Suppressor macrophage (primary cell): ENCODE measurements at places on chromosomes 3 and 15.

DNA sequence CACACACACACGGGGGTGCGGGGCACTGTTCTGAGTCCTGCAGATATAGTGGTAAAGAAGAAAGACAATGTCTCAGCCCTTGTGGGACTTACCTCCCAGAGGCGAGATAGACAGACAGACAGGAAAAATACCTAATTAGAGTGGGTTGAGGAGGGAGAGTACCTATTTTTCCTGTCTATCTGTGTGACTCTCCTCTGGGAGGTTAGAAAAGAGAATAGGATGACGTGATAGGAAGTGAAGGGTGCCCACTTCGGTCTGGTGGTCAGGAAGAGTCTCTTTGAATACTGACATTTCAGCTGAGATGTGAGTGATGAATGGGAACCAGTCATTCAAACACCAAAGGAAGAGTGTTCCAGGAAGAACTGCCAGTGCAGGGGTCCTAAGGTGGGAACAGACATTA is 4.1 kb upstream of the APOD start:
- DNase-seq, result no peak

GRCh38 chr3:12991481-12991837 is 81.8 kb downstream of the IQSEC1 start:
- no peak for DNase-seq

- peak; percentile 56 for DNase-seq
These were observed 22.4 kb downstream of the CD86 start for GRCh38 chr3:122077293-122078234.

GRCh38 chr3:108159865-108160264 is 62.4 kb downstream of the IFT57 start:
- DNase-seq, result no peak

GRCh38 chr3:146280864-146281263 is 30.0 kb upstream of the PLSCR4 start:
- DNase-seq, result no peak

DNA sequence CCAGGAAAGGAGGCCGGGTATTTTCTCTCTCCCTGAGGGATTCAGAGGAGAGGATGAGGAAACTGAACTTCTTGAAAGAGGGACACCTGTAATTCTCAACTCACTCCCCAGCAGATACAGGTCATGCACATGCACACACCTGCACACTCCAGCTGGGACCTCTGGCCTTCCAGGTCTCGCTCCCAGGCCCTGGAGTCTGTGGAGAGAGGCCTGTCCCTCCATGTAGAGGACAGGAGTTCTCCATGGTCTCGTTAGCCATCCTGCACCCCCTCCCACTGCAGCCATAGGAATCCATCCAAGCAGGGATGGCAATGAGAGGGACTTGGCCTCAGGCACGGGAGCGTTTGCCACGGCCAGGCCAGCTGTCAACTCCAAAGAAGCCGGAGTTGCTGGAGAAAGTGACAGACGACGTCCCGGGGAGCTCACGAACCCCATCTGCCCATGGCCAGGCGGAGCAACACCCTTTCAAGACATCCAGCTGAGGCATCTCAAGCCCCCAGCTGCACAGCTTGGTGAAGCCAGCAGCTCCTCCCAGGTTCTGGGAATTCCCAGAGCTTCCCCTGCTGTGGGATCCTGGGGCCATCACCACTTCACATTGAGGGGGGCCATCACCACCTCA is 223.3 kb downstream of the UACA start:
- no peak for DNase-seq

GRCh38 chr15:81386947-81387346 is 12.9 kb upstream of the TMC3 start:
- no peak for DNase-seq

- no peak for DNase-seq
These were observed 1336.7 kb downstream of the NSUN3 start for GRCh38 chr3:95399585-95399984.

GRCh38 chr3:52915294-52915693 is 17.9 kb upstream of the STIMATE start:
- DNase-seq, result peak; percentile 24

DNA sequence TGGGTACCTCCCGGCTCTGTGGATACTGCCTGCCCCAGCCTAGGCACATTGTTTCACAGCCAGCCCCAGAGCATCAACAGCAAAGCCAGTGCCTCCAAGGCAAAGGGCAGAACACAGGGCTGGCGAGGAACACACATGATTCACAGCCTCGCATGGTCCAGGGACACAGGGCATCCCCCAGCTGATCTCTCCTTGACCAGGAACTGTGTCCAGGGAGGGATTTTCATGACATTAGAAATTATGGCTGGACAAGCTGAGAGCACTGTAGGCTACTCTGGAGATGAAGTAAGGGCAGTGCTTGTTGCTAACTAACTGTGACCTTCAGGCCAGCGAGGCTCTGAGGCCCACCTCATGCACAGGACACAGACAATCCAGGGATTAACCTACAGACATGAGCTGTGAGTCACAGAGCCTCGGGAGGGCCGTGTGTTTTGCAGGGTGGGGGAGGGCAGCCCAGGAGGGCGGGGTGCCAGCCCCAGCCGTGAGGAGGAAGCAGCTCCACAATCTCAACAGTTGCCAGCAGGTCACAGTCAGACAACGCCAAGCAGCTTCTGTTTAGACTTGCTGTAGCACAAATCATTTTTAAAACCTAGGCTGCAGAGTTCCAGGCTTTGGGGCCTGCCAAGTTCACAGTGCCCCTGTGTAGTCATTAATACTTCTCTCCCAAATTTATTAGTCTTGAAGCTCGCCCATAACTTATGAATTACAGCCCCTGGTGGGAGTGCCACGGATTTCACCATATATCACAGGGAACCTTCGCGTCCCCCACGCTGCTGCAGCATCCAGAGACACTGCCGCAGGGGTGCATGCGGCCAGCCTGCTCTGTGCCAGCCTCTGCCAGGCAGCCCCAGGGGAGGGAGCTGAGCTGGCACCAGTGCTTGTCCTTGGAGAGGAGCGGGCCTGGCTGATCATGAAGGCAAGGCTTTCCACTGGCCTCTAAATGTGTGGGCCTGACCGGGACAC is 114.7 kb downstream of the ETFA start:
- DNase-seq, result peak; percentile 65

DNA sequence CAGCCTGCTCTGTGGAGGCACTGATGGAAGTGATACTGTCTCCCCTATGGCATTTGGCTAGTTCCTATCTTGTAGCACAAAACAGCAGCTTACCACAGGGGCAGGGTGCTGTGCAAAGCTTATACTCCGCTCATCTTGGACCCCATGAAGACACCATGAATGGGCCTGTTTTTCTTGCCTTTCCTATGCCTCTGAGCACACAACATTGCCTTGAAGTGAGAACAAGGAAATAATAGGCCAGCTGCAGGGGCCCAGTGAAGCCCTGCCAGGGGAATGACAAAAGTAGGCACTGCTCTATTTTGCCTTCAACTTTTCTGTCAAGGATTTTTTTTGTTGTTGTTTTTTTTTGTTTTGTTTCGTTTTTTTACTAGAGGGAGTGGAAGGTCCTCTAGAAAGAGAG is 110.3 kb downstream of the PDE8A start:
- no peak for DNase-seq

DNA sequence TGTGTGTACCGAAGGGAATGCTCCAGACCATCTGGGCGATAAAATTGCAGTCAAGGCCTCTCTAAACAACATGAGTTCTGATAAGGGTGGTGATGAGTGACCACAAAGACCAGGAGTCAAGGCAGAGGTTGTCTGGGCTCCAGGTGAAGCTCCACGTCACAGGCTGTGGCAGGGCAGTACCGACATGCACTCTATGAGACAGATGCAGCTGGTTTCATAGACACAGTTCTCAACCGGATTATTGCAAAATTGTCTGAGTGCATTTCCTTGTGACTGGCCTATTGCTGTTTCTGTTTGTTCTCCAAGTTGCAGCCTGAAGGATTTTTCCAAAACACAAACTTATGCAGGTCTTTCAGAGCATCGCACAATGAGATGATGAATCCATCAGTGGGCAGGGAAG is 157.5 kb upstream of the HES1 start:
- peak; percentile 59 for DNase-seq

GRCh38 chr3:61073566-61074165 is 177.6 kb downstream of the FHIT start:
- no peak for DNase-seq

- DNase-seq, result peak; percentile 81
These were observed 103.0 kb downstream of the PGPEP1L start for GRCh38 chr15:98904544-98904943.

DNA sequence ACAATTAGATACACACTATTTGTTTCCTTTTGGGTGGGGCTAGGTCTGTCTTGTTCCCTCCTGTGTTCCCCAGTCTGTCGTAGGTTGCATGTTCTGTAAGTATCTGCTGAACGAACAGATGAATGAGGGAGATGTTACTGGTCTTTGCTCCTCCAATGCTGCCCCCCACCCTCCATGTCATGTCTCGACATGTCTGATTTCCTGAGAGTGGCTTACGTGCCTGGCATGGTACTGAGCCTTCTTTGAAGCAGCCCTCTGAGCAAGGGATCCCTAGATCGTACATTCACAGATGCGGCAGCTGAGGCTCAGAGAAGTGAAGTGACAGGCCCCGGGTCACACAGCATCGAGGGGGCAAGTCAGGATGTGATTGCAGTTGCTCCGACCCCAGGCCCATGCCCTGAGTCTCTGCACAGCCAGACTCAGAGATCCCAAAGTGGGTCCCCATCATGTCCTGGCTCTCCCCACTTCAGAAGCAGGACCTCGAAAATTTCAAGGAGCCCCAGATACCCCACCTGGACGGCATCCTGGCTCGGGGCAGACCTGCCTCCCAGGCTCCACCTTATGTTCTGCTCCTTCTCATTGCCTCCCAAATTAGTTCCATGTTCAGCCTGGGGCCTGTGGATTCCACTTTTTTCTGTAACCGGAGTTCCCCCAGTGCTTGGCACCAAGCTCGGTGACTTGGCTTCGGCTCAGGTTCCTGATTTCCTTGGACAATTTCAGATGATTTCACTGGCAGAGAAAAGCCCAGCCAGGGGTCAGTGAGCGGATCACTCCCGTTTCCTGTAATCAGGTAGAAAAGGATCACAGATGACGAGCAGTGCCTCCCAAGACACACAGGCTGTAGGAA is 24.7 kb downstream of the GOLGA6L2 start:
- no peak for DNase-seq

DNA sequence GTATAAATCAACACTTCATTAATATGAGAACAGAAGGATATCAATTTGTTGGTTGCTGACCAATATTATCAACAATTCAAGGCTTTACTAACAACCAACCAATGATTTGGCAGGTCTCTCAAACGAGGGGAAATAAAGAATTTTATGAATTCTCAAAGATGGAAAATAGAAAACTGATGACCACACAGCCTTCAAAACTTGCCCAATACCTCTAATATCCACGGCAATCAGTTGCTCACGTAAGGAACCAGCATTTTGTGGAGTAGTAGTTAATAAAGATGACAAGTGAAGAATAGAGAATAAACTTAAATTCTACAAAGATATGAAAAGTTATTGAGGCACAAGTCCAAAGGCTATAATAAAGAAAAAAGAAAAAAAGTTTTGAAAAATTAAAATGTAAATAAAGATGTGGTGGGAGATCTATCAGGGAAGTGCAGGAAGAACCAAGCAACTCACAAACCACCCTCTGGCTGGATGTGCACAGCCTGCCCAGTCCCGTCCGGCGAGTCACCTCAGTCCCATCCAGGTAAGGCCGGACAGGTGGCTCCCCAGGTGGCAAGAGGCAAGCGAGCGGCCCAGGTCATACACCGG is 808 bp downstream of the GK5 start:
- DNase-seq, result no peak

- no peak for DNase-seq
These were observed 361.0 kb upstream of the IL12A start for GRCh38 chr3:159627634-159628033.
